CD8-positive, alpha-beta memory T cell (primary cell): ENCODE measurements at places on chromosomes 2 and 18. TPM values are rescaled to one million over a fixed set of nuclear protein-coding genes. Genes with fewer than 3 reads are reported as not detected.

DNA sequence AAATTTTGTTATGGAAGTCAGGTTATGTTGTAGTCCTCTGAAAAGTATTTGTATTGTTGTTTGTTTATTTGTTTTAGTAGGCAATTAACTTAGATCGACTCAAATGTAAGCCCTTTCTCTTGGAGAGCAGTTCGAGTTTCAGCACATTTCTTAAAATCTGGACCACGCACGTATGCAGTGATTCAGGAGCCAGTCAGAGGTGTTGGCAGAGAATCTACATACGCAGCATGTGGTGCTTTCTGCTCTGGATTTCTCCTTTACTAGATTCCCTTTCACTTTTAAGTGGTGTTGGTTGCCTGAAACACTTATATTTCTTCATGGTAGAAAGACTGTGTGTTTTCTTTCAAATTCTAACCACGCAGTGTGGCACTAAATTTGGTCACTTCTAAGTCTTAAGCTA is 773.9 kb upstream of the LRATD1 start:
- no peak overlapping the region for H3K27ac ChIP-seq
- no peaks in the 10 kb centered on the region for H3K27me3 ChIP-seq
- H3K36me3 ChIP-seq = no peaks in the 10 kb centered on the region
- DNase-seq = no peak

The ITPRIPL1 gene
- total RNA-seq = 58.3 TPM

- no peaks in the 10 kb centered on the region for H3K27me3 ChIP-seq
- H3K36me3 ChIP-seq = no peaks in the 10 kb centered on the region
- H3K4me3 ChIP-seq = no peak overlapping the region
- DNase-seq = no peak
- H3K27ac ChIP-seq = no peak overlapping the region
Measured at GRCh38 chr2:196112418-196113034, 43.9 kb upstream of the DNAH7 start.

- peaks cover 13% of the 10 kb centered on the region for H3K4me1 ChIP-seq
- no peak overlapping the region for H3K27ac ChIP-seq
- H3K27me3 ChIP-seq = no peaks in the 10 kb centered on the region
- no peak overlapping the region for H3K4me3 ChIP-seq
- H3K36me3 ChIP-seq = no peaks in the 10 kb centered on the region
Measured at GRCh38 chr2:241618296-241618805, 18.6 kb downstream of the THAP4 start.

DNA sequence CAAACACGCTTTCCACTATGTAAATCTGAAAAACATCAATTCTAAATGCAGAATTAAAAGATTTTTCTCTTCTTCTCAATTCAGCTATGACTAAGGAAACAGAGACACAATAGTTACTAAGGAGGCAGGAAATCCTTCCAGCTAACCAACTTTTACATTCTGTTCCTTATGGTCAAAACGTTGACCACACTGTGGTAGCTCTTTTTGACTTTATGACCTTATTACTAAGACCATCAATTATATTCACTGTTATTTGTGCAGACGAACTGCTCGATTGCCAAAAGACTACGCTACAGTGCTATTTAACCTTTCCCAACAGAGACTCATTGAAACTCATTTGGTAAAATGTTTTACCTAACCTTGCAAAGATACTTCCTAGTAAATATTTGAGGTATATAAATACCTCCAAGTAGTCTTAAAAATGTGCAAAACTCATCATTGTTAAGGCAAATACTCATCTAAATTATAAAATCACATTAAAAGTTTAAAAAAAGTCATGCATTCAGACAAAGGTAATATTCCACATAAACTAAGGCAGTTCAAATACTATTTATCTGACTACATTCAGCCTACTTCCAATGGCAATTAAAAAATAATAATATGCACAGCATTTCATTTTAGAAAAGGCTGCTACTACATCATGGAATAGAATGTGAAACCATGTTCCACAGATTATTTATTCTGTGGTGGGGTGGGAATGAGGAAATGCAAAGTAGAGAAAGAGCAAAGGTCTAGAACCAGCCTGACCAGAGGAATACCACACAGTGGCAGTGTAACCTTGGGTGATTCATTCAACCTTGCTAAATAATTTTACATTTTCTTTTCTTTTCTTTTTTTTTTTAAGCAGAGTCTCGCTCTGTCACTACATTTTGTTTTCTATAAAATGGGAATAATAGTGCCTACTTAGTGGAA is 139.9 kb downstream of the THADA start:
- no peak for DNase-seq
- no peaks in the 10 kb centered on the region for H3K27me3 ChIP-seq
- H3K4me1 ChIP-seq = no peaks in the 10 kb centered on the region
- no peaks in the 10 kb centered on the region for H3K36me3 ChIP-seq
- no peak overlapping the region for H3K4me3 ChIP-seq
- no peak overlapping the region for H3K27ac ChIP-seq
